ENCODE measurements at places on chromosomes 4 and X.

DNA sequence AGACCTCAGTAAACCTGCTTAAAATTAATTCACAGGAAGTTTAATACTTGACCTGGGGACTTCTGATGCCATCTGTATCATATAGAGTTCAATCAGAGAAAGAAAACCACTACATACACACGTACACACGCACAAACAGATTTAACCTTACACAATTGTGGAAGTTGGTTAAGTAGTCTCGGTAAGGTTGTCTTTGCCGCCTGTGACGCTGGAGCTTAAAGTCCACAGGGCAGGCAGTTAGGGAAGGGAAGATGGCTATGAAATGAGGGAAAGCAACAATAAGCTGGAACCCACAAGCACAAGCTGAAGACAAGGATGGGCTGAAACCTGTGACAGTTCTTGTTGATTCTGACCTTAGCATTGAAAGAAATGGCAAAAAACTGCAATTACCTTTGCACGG, 41.7 kb upstream of the TSPAN7 start:
- DNase-seq: no peak

- DNase-seq: no peak
Measured at GRCh38 chrX:50877310-50877709, 33.2 kb upstream of the BMP15 start.

DNA sequence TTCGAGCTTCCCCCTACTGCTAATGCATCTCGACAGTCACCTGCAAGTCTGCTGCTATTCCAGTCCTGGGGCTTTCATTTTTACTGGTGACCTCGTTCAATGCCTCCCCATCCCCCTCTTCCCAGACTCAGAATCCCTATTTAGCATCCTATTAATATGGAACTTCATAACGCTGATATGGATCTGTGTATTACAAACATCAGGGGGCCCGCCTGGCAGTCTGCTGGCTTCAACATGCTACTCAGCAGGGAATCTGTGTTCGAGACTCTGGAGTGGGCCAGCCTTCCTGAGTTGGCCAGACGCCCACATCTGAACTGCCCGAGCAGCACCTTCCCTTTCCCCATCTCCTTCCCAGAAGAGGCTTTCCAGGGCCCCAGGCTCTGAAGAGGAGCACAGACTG, 173.9 kb upstream of the PPARGC1A start:
- DNase-seq: no peak

GRCh38 chr4:74934016-74934831, 1.3 kb downstream of the PARM1 start:
- no peak for DNase-seq

DNA sequence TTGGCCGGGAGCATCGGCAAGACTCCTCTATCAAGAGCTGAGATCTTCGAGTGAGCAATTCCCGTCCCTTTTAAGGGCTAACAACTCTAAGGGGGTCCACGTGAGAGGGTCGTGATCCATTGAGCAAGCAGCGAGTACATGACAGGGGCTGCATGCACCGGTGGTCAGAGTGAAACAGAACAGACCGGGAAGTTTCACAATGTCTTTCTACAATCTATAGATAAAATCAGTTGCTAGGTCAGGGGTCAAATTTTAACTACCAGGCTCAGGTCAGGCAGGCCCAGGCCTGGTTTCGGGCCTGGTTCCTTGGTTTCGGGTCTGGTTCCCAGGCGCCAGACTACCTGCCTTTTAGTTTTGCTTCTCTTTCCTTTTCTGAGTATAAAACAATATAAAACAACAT, 160.1 kb downstream of the PTCHD1 start:
- DNase-seq: no peak

GRCh38 chr4:60482921-60483351, 717.2 kb upstream of the ADGRL3 start:
- DNase-seq: no peak
